ENCODE measurements at places on chromosomes 13 and 19.

- no peak for DNase-seq
These were observed 37.3 kb downstream of the SOX1 start for GRCh38 chr13:112103961-112104880.

- no peak for DNase-seq
These were observed 473 bp upstream of the SCN1B start for GRCh38 chr19:35029737-35030256.

- no peak for DNase-seq
These were observed 24.1 kb downstream of the CRYL1 start for GRCh38 chr13:20501592-20501991.

- DNase-seq: no peak
These were observed 2.1 kb downstream of the ATP12A start for GRCh38 chr13:24682353-24682752.

Measured in NCI-H187 (cell line).